GM03348 (cell line): ENCODE measurements at places on chromosomes 5 and 9.

DNA sequence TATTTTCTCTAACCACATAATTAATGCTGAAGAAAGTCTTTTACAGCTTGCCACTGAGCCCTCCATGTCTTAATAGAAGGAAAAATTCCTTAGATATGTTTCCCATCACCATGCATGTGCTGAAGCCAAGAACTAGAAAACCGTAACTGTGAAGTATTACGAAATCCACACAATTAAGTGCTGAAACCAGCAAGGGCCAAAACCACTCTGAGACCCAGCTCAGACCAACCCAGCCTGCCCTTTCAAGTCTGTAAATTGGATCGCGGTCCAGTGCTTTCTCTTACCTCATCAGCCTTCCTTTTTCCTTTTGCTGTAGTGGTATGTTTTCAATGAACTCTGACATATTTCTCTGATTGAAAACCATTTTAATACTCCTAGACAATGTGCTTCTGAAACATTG lies 26.3 kb downstream of the SEMA5A start:
- peak; percentile 81 for DNase-seq

- no peak for DNase-seq
These were observed 188.3 kb upstream of the ZNF618 start for GRCh38 chr9:113687680-113688371.

- no peak for DNase-seq
These were observed 20.8 kb upstream of the ADRB2 start for GRCh38 chr5:148805326-148806290.

- no peak for DNase-seq
These were observed 378.2 kb downstream of the FAM170A start for GRCh38 chr5:120007598-120007997.

DNA sequence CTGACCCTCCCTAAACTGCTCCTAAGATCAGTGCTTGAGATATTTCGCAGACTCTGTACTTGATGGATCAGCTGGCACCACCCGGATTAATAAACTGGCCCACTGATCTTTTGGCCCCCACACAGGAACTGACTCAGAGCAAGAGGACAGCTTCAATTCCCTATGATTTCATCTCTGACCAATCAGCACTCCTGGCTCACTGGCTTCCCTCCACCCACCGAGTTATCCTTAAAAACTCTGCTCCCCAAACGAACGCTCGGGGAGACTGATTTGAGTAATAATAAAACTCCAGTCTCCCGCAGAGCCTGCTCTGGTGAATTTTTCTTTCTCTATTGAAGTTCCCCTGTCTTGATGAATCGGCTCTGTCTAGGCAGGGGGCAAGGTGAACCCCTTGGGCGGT lies 36.5 kb upstream of the CD180 start:
- no peak for DNase-seq

DNA sequence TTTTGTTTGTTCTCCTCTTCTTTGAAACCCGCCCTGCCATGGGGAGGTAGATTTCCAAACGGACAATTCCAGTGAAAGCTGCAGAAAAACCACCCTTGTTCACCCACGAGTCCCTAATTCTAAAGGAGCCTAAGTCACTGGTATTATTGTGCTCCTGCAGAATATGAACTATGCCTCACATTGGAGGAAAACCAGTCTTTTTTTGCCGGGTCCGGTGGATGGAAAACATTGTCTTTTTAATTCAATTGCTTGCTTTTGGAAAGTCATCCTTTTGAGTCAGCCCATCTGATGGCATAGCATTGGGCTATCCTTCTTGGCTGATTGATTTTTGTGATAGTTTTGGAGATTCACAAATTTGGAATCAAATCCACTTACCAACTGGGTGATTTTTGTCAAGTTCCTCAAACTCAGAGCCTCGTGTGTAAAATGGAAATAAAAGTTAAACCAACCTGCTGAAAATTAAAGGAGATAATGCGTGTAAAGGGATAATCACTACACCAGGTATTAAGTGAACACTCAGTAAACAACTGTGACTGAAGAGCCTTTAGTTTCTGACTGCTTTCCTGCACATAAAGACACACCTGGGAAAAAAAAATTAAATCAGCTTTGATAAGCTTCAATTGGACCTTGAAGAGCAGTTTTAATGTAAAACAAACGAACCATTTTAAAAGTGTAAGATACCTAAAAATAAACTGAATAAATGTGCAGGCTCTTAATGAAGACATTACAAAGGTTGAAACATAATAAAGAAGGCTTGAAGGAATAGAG lies 780 bp upstream of the CCNJL start:
- no peak for DNase-seq

DNA sequence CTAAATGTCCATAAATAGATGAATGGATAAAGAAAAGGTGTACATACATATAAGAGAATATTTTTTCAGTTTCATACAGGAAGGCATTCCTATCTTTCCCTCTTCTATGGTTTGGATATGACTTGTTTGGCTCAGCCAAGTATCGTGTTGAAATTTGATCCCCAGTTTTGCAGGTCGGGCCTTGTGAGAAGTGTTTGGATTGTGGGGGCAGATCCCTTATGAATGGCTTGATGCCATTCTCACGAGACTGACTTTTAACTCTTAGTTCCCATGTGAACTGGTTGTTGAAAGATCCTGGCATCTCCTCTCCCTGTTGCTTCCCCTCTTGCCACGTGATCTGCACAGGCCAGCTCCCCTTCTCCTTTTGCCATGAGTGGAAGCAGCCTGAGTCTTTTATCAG lies 421.1 kb upstream of the FTMT start:
- no peak for DNase-seq

DNA sequence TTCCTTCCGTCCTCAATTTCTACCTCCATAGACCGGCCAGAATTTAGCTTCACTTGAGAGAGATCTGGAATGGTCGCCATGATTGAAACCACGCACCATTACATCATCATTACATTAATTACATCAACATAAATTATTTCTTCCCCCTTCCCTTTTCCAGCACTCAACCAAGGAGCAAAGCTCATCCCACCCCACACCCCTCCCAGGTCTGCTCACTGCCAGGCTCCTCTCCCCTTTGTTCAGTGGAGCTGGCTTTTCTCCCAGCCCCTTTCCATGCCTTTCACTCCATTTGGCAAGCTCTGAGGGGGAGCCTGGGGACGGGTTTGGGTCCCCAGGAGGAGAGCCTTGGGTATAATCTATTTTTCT lies 8.4 kb downstream of the RACK1 start:
- DNase-seq: no peak

DNA sequence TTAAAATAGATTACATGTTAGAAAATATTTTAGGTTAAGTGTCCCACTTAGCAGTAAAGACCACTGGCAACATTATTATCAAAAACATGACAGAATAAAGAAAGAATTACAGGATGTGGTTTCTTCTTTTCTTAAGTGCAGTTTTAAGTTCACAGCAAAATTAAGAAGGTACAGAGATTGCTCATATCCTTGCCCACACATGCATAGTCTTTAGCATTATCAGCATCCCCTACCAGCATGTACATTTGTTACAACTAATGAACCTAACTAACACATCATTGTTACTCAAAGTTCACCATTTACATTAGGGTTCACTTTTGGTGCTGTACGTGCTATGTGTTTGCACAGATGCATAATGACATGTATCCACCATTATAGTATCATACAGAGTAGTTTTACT lies 837.7 kb upstream of the CDH9 start:
- DNase-seq: no peak

DNA sequence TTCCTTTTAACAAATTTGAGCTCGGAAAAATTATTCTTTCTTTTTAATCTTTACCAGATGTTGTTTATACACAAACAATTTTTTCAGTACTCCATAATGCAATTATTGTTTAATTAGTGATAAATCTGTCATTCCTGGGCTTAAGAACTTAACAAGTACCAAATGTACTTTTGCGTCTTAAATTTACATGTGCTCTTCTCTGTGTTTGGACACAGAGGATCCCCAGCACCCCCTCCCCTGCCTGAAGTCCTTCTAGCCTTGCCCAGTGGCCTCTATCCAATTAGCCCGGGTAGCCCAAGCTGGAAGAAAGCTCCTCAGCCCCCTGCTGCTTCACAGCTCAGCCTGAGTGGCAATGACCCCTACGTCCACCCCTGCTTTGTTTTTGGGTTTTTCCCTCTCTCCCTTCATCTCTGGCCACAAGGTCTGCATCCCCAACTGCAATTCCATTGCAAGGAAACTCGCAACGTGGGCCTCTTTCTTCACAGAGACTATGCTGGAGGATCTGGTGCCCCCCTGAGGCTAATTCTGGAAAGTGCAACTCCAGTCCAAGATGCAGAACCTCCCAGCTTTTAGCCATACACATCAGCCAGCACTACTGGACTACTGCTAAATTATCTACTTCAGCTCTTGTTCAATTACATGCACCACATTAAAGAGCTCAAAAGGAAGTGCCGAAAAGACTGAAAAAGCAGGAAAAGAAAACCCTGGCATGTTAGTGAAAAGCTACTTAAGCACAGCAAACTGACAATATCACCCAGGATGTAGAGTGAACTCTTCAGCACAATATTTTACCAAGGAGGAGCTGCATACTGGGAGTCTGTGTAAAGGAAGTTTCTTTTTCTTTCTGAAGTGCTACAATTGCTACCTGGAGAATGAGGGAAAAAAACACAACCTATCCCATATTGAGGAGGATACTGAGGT lies 186.2 kb downstream of the FANCC start:
- DNase-seq: peak; percentile 88

- DNase-seq: no peak
These were observed 121.5 kb upstream of the SNX2 start for GRCh38 chr5:122653087-122654017.

GRCh38 chr5:175687231-175687701 lies 29.4 kb downstream of the HRH2 start:
- no peak for DNase-seq

DNA sequence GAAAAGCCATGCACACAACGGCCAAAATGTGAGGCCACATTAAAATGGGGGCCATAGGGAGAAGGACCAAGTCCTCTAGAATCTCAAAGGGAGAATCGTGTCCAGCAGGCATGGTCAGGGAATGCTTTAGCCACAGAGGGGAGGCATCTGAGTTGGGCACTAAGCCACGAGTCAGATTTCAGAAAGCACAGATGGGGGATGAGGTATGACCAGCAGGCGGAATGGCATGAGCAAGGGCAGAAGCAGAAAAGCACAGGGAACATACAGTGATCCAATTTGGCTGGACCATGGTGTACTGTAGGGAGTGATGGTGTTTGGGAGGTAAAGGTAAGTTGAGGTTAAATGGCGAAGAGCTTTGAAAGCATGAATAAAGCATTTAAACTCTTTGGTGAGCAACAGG lies 214.6 kb downstream of the TLE1 start:
- DNase-seq: no peak

DNA sequence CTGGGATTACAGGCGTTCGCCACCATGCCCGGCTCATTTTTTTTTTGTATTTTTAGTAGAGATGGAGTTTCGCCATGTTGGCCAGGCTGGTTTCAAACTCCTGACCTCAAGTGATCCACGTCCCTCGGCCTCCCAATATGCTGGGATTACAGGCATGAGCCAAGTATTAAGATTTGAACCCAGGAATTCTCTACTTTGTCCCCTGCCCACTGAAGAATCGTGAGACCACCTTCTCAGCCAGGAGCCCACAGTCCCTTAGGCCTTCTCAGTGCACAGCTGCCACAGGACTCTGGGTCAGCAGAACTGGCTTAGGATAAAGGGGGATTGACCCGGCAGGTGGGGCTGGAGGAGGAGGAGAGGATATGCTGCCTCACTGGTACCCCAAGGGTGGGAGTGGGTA lies 13.4 kb downstream of the OLFML2A start:
- DNase-seq: no peak

DNA sequence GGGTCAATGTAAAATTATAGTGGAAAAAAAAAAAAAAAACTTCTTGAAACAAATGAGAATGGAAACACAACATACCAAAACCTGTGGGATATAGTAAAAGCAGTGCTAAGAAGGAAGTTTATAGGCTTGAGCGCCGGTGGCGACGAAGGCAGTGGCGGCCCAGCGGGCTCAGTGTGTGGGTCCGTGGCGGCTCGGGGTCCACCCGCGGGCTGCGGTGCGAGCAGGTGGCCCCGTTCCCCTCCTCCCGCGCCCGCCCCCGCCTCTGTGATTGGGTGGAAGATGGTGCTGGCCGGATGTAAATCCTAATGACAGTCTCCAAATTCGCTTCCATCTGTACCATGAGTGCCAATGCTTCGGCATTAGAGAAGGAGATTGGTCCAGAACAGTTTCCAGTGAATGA lies 57.5 kb upstream of the TLX3 start:
- DNase-seq: no peak

DNA sequence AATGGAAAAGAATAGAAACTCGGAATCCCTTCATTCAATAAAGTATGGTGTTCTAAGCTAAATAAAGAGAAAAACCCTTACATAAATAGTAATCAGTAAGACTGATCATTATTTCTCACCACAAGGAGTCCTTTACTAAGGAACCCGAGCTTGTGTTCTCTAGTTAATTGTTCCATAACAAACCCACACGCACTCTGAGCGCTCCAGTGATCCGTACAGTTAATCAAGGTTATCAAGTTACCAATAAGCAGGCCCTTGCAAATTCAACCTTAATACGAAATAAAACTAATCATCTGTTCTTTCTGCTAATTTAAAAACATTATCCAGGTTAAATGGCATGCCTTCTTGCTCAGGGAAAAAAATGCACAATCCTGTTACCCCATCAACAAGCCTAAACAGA lies 224.4 kb downstream of the FRMD3 start:
- no peak for DNase-seq

- DNase-seq: peak; percentile 58
These were observed 320.8 kb downstream of the CCDC171 start for GRCh38 chr9:15873573-15874177.

GRCh38 chr5:81241961-81242648 lies 9.0 kb downstream of the CKMT2 start:
- DNase-seq: no peak

DNA sequence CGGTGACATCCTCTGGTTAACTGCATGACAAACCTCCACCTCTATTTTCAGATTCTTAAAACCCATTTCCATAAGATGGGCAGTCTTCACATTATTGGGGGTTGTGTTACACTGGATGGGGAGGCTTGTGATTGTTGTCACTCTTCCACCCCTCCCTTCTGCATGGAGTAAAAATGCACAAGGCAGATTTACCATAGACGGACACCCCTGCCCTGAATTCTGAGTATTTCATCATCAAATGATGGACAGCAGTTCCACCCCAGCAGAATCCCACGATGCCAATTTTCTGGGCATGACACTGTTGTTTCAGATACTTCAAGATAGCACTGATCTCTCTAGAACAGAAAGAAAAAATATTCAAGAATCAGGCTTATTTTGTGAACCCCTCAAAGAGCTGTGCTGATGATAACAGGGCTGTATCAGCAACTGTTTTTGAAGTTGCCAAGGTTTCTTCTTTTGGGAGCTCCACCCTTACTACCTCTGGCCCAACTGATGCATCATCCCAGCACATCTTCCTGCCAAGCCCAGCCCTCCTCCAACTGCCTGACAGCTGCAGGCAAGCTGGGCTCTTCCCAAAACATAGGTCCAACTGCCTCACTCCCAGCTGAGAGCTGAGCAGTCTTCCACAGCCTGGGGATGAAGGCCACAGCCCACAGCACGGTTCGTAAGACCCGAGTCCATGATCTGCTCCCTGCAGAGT lies 21.4 kb downstream of the CMBL start:
- DNase-seq: peak; percentile 83

DNA sequence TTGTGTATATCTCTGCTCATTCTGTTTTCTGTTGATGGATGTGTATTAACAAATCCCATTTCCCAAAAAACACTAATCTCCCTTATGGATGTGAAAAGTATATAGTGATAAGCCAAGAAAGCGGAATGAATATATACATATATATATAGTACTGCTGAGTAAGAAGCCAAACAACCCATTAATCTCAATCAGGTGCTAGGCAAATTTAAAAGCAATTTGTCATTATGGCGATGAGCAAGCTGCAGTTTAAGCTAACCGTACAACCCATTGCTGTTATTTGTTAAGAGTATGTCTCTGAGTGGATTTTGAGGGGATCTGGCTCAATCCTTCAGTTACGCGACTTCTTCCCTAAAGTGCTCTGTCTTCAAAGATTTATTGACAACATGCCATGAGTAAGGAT lies 640.4 kb upstream of the ARRDC3 start:
- DNase-seq: no peak
